ENCODE measurements at places on chromosomes 11 and 22.
A peak's percentile ranks its signal among the peaks of the same experiment; 100 is the strongest.

GRCh38 chr11:111604392-111605009 lies 2.3 kb downstream of the SIK2 start:
- peak; percentile 68 for DNase-seq

DNA sequence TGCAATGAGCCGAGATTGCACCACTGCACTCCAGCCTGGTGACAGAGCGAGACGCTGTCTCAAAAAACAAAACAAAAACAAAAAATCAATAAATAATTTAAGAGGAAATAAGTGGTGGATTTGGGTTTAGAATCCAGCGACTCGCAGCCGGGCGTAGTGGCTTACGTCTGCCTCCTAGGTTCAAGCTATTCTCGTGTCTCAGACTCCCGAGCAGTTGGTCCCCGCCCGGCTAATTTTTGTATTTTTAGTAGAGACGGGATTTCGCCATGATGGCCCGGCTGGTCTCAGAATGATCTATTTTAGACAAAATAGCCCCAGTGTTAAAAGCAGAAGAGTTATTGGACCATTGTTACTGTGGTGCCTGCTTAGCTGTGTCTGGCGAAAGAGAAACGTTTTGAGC lies 29.8 kb downstream of the SNU13 start:
- no peak for DNase-seq

DNA sequence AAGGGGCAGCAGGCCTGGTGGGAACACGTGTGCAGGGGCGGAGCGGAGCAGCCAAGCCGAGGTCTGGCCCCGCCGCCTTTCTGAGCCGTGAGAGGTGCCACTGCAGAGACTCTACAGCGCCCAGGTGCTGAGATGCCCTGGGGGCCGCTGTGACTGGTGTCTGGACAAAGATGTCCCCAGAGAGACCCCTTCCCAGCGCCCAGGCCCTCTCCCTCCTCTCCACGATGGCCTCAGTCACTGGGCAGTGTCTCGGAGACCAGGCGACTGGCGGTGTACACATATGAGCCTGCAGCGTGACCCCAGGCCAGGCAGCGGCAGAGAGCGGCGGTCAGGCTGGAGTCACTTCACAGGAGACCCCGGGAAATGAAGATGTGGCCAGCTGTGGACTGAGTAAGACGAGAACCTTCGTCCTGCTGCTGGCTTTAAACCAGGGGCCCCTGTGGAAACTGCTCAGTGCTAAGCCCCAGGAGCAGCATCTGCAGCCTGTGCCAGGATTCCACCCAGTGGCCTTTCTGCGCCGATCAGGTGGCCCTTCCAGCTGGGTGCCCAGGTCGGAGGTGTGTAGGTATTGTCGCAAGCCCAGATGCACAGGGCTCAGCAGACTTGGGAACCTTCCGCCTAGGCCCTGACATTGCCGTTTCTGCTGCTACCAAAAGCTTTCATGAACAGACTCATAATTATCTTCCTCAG lies 34.7 kb downstream of the MOB2 start:
- no peak for DNase-seq

DNA sequence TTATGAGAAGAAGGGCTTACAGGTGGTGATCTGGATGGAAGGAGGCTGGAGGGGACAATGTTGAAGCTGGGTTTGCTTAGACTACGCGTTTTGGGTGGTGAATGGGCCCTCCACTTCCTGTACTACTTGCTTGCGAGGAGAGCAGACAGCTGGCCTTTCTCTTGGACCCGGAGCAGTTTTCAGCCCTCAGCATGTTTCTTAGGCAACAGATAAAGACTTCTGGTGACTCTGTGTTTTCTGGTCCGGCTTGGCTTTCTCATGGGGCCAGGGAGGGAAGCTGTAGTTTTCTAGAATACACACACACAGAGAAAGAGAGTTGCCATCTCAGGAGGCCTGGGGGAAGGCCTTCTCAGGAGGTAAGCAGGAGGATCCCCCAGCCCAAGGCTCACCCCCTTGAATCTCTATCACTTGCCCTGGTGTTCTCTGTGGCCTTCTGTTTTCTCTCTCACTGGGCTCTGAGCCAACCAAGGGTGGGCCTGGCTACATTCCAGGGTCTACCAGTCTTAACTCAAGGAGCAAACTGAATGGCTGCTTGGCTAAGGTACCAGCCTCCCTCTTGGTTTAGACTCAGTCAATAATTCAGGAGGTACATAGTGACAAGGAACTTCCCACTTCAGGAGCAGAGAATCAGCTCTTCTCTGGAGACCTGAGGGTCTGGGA lies 2.4 kb downstream of the CCS start:
- no peak for DNase-seq

- DNase-seq: no peak
Observed at GRCh38 chr11:94147433-94147845, 18.8 kb downstream of the PANX1 start.

DNA sequence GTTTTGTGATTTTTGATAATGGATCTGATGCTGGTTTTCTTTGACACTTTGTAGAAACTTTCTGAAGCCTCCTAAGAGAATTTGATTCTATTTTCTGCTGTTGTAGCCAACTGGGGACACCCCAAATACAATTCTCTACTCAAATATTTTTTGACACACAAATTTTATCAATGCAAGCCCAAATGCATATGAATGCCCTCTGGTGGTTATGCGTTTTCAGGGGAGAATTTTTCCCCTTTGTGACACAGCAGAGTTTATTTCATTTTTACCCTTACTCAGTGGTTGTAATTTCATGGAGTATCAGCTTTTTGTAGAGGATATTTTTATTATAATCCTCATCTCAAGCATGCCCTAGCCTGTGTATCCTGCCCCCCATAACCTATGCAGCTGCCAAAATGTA lies 44.7 kb upstream of the MTMR2 start:
- no peak for DNase-seq

GRCh38 chr11:62202910-62203309 lies 5.6 kb upstream of the SCGB2A1 start:
- DNase-seq: peak; percentile 3

DNA sequence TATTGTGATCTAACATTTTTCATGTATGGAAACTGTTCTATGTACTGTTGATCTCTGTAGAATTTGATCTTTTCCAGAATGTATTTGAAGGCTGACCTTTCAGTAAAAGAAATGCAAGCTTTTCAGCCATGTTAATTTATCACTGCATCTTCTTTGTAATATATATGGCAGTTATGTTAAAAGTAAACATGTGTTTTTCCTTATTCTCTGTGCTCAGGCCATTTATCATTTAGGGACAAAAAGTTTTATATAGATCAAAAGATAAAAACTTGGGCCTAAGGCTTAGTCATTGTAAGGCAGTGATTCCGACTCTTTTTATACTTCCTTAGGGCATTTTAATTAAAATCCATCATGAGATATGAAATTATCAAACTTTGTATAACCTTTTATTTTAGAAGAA lies 48.7 kb downstream of the KDM2A start:
- no peak for DNase-seq

- no peak for DNase-seq
Observed at GRCh38 chr22:29596408-29596807, 7.0 kb upstream of the NF2 start.

- peak; percentile 94 for DNase-seq
Observed at GRCh38 chr11:96242971-96243647, 99.9 kb downstream of the MAML2 start.

DNA sequence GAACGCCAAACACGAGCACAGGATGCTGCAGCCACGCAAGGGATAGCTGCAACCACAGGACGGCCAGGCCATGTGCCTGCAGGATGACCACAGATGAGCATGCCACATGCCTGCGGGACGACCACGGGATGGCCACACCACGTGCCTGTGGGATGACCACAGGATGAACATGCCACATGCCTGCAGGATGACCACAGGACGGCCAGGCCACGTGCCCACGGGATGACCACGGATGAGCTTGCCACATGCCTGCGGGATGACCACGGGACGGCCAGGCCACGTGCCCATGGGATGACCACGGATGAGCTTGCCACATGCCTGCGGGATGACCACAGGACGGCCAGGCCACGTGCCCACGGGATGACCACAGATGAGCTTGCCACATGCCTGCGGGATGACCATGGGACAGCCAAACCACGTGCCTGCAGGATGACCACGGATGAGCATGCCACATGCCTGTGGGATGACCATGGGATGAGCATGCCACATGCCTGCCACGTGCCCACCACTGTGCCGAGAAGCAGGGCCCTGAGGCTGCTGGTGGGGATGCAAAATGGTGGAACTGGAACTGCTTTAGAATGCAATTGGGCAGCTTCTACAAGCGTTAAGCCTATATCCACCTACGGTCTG lies 12.8 kb upstream of the MOB2 start:
- DNase-seq: no peak

GRCh38 chr11:116257092-116257491 lies 515.7 kb downstream of the BUD13 start:
- no peak for DNase-seq

GRCh38 chr11:10283991-10284390 lies 10.0 kb downstream of the SBF2 start:
- no peak for DNase-seq

DNA sequence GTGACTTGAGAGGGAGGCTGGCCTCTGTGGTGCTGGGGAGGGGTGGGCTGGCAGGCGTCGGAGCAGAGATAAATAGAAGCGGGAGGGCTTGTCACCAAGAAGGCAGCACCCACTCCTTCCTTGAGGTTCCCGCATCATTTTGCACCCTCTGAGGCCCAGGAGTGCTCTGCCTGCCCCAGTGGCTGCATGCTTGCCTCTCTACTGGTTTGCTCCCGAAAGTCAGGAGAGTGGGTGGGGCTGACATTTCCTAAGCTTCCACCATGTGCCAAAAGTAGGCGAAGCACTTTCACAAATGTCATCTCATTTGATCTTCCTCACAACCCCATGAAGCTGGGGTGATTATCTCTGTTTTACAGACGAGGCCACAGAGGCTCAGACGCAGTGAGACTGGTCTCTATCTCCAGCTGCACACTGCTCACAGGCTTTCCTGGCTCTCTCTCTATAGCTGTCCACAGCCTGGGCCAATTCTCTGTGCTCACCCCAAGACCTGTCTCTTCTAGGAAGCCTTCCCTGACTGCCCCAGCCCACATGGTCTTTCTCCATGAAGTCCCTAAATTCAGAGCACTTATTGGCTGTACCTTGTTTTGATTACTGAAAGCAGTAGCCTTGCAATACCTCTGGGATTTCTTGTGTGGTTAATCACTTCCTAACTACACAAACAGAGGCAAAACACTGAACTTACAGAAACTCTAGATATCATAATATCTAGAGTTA lies 2.6 kb upstream of the UCP3 start:
- no peak for DNase-seq

GRCh38 chr22:22318723-22319465 lies 74.3 kb downstream of the VPREB1 start:
- no peak for DNase-seq

DNA sequence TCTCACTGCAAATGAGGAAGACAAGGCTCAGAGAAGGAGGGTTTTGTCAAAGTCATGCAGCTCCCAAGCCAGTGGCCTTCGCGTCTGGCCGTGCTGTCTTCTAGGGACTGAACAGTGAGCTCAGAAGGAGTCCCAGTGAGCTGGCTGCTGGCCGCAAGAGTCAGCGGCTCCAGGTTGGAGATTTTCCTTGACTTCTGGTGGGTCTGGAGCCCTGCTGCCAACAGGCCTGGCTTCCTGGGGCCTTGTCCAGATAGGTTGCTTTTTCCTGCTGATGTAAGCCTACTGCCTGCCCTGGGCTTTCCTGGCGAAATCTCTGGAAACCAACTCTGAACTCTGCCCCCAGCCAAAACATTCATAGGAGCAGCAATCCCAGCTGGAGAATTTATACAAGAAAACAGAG lies 272.7 kb upstream of the CADM1 start:
- DNase-seq: no peak

DNA sequence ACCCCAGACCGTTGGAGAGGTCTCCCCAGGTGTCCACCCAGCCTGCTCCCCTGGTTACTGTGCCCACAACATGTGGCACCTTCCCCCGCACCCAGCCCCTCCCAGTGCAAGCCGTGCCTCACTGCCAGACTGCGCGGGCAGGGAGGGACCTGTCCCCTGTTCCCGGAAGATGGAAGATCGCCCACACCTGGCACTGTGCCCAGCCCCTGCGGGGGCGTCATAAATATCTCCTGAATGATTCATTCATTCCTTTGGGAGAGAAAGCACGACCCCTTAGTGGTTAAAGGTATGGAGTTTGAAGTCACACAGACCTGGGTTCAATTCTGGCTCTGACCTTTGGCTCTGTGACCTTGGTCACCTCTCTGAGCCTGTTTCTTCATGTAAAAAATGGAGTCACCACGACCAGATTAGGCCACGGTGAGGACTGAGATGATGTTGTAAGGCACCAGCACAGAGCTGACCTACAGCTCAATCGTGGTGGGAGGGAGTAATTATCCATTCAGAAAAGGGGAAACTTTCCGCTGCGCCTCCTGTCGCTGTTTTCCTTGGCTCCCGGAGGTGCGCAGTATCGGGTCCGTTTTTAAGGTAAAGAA lies 497 bp upstream of the SYT12 start:
- DNase-seq: peak; percentile 56

GRCh38 chr11:116148056-116148455 lies 624.7 kb downstream of the BUD13 start:
- no peak for DNase-seq

DNA sequence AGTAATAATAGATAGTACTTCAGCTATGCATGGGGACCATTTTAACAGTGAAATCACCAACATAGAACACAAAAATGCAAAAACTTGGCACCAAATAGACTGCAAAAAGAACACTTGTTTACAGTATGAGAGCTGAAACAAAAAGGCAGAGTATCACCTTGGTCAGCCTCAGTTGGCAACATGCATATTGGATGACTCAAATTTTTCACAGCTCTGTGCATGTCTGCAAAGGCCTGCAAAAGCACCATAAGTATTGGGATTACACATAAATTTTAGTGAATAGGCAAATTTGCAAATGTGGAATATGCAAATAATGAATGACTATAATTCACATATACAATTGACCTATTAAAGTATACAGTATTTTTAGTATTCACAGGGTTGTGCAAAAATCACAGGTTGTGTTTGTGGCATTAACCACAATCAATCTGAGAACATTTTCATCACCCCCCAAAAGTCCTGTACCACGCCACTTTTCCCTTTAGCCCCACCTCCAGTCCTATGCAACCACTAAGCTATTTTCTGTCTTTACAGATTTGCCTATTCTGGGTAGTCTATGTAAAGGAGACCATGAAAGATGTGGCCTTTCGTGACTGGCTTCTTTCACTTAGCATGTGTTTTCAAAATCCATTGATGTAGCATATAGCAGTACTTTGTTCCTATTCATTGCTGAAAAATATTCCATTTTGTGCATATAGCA lies 47.2 kb downstream of the CCDC15 start:
- no peak for DNase-seq

GRCh38 chr11:1553808-1554594 lies 18.1 kb downstream of the DUSP8 start:
- DNase-seq: no peak

GRCh38 chr11:12831471-12832202 lies 157.4 kb downstream of the TEAD1 start:
- peak; percentile 93 for DNase-seq

GRCh38 chr11:48006301-48006992 lies 26.1 kb downstream of the PTPRJ start:
- no peak for DNase-seq

All from NCI-H2081 (cell line).